ENCODE measurements at places on chromosomes 2 and 18.
A peak's percentile ranks its signal among the peaks of the same experiment; 100 is the strongest.

GRCh38 chr2:177998006-177998405 lies 74.6 kb downstream of the PDE11A start:
- DNase-seq: no peak

- no peak for DNase-seq
These were observed 29.6 kb upstream of the KCNG3 start for GRCh38 chr2:42523341-42523740.

DNA sequence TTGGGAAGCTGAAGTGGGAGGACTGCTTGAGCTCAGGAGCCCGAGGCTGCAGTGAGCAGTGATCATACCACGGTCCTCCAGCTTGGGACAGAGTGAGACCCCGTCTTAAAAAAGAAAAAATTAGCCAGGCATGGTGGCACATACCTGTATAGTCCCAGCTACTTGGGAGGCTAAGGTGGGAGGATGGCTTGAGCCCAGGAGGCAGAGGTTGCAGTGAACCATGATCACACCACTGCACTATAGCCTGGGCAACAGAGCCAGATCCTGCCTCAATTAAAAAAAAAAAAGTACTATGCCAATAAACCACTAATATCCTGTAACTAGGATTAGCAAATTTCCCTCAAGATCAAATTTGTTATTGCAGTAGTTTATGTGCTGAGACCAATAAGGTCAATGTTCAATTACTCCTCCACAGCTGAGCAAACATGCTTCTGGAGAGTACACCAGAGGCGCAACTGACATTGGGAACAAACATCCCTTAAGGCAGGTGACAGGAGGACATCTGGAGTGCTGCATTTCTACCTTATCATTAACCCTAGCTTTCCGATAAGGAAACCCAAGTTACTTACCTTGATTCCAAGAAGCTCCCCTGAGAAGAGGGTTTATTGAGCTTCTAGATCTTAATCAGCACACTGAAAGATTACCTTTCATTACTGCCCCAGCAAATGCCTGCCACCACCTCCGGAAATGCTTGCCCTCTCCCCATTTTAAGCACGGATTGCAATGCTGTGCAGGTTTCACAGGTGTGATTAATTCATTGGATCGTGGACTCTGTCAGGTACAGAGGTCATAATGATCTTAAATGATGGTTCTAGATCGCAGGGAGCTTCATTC lies 26.2 kb downstream of the MGAT4A start:
- no peak for DNase-seq

- no peak for DNase-seq
These were observed 77.5 kb downstream of the MAP4K3 start for GRCh38 chr2:39359453-39360038.

GRCh38 chr2:14148216-14148615 lies 484.3 kb upstream of the LRATD1 start:
- DNase-seq: no peak

GRCh38 chr18:7598167-7599047 lies 31.3 kb downstream of the PTPRM start:
- DNase-seq: no peak

DNA sequence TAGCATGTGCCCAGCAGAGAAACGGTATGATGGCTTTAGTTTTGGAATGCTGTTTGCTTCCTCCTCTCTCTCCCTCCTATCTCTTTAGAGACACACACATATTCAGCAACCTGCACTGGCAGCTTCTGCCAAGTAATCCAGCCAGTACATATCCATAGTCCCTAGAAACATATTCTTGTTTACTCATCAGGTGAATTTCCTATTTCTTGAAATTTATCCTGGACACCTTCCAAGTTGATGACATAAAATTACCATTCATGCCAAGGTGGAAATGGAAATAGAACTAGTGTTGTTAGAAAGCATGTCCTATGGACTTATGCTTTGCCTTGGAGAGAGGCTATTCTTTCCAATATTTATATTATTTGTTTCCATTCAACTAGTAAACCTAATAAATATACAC lies 50.9 kb upstream of the RGPD4 start:
- DNase-seq: no peak

GRCh38 chr2:82896117-82896516 lies 1563.0 kb downstream of the SUCLG1 start:
- DNase-seq: no peak

DNA sequence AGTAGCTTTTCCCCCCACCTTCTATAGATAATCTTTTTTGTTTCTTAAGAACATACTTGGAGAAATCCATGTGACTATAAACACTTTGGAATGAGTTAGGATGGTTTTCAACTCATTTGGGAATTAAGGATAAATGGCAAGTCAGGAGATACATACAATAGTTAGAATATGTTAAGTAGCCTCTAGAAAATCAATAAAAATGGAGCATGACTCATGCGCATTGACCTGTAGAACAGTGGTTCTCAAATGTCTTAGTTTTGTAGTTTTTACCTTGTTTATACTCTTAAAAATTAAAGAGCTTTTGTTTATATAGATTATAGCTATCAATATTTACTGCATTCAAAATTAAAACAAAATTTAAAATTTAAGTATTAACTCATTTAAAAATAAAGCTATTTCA lies 24.7 kb downstream of the NUP35 start:
- no peak for DNase-seq

DNA sequence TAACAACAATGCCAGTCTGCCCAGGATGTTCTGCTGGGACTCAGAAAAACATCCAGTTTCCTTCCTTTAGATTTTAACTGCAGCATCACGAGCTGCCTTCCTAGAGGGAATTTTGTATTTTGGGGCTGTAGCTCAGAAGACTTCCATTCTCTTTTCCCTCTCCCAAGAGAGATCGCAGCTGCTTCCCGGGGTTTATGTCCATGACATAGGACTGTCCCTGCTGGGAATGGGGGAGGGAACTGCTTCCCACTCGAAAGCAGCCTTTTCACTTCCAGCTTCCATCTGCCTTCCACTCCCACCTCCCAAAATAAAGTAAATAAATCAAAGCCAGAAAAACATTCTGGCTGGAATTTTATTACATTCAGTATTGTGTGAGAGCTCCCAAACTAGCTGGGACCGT lies 52.4 kb downstream of the LIMS1 start:
- no peak for DNase-seq

DNA sequence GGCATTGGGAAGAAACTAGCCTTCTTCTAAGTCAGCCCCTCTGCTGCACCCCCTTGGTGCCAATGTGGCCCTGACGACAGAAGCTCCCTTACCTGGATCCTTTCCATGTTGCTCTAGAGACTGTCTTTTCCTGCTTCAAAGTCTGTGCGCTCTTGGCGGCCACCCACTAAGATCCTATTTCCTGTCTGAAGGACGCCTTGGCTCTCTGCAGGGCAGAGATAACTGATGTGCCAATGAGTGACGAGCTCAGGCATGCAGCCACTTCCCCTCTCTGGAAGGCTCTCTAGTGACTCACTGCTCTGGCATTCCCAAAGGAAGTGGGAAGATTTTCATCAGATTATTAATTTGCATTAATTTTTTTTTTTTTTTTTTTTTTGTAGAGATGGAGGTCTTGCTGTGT lies 273.5 kb downstream of the CDH20 start:
- DNase-seq: no peak

DNA sequence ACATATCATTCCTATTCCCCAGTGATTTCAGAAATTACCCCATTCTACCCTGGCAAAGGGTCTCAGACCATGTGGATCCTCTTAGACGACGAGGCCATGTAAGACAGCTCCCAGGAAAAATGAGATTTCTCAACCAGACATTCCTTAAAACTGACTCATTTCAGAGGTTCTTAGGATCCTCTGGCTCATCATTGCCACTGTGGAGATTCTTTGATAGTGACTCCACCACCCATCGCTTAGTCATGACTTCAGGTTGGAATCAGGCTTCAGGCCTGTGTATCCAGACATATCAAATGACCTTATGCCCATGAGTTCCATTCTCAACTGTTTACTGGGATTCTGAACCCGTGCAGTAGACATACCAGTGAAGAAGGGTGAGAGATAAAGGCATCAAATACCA lies 245.6 kb upstream of the TCF4 start:
- no peak for DNase-seq

DNA sequence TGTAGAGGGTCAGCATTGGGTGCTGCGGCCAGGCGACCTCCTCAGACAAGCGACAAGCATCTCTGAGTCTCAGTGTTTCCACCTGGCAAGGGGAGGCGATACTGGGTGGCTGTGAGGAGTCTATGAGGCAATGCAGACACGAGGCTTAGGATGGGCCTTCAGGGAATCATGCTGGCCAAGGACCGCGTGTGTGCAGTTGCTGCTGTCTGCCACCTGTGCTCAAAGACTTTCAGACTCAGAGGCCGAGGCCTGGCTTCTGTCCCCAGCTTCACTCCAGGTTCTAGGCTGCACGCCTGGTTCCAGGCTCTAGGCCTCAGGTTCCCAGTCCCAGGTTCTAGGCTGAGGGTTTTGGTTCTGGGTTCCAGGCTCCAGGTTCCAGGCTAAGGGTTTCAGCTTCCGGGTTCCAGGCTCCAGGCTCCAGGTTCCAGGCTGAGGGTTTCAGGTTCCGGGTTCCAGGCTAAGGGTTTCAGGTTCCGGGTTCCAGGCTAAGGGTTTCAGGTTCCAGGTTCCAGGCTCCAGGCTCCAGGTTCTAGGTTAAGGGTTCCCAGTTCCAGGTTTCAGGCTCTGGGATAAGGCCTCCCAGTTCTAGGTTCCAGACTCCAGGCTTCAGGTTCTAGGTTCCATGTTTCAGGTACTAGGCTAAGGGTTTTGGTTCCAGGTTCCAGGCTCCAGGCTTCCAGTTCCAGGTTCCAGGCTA lies 14.8 kb downstream of the LRRFIP1 start:
- DNase-seq: no peak

DNA sequence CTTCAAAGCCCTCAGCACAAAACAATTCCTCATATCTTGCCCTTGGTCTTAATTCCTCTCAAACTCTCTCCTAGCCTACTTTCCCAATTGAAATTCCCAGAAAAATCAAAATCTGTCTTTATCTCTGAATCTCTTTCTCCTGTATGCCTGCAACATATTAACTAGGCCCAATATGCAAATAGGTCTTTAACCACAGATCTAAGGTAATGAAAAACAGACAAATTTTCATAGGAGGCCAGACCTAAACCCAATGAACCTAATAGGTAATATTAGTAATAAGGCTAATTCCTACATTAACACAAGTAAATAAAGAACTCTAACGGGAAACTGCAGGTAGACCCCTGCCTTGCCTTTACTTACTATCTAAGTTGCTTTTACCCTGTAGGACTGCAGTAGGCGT lies 41.4 kb downstream of the WDR33 start:
- no peak for DNase-seq

DNA sequence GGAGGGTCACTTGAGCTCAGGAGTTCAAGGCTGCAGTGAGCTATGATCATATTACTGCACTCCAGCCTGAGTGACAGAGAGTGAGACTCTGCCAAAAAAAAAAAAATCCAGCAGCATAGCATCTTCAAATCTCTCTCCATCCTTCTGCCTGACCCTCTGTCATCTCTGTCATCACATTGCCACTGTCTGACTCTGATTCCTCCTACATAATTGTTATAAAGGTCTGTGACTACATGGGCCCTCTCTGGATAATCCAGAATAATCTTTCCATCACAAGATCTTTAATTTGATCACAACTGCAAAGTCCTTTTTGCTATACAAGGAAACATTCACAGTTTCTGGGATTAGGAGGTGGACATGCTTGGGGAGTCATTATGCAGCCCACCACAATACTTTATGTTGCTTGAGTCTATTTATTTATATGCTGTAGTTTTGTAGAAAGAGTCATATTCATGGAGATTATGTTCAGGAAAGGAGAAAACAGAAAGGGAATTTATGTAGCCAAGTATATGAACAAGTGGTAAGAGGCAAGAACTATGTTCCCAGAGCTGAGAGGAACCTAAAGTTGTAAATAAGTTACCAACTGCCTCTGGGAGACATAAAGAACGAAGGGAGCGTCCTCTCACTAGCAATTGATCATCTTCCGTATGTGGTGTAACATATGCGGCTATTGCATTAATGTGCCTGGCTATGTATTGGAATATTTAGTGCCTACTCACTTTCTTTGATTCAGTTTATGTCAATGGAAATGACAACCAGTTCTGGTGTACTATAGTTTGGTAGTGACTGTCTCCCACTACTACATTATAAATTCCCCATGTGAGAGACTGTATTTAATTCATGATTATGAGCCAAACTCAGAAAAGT lies 21.5 kb downstream of the RND3 start:
- DNase-seq: no peak

DNA sequence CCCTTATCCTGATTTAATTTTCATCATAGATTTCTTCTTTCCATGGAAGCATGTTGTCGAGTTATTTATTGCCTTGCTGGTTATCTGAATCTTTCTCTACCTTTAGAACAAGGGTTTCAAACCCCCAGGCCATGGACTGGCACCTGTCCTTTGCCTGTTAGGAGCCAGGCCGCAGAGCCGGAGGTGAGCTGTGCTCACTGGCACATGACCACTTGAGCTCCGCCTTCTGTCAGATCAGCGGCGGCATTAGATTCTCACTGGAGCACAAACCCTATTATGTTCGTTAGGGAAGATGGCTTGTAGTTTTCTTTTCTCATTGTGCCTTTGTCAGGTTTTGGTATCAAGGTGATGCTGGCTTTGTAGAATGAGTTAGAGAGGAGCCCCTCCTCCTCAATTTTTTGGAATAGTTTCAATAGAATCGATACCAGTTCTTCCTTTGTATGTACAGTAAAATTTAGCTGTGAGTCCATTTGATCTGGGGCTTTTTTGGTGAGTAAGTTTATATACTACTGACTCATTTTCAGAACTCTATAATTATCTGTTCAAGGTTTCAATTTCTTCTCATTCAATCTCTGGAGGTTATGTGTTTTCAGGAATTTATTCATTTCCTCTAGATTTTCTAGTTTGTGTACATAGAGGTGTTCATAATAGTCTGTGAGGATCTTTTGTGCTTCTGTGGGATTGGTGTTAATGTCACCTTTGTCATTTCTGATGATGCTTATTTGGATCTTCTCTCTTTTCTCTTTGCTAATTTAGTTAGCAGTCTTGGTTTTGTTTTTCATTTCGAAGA lies 668.0 kb upstream of the FAM98A start:
- DNase-seq: no peak

DNA sequence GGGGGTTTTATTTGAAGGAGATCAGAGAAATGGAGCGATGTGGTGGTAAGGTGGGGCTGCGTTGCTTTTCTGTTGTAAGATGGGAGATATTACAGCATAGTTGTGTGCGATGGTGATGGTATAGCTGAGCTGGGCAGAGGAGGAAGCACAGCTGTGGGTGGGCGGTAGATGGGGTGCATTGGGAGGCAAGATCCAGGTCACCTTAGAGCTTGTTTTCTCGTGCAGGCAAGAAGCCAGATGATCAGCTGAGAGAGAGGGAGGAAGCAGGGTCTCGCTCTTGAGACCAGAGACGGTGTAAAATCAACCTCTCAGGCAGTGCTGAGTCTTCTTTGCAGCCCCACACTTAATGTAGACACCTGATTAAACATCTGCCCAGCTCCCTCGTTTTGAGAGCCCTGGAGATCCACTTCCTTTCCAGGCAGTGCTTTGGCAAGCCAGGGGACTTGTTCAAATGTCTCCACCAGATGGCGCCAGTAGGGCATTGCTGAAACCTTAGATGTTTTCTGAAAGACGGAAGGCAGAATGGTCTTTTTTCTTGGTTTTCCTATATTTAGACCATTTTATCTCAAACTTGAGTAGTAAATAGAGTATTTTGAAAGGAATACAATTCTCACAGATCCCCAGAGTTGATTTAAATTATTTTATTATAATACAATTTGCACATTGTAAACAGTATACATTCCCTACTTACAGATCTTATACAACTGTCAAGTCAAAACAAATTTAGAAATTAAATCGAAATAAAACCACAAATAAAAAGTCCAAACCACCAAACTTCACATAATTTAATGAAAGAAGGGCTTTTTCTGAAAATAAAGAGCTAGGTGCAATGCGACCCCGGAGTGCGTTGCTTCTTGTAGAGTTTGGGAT lies 21.1 kb upstream of the LYPD6B start:
- peak; percentile 50 for DNase-seq
